GM12865 (cell line): ENCODE measurements at places on chromosomes 1 and 21.
A peak's percentile ranks its signal among the peaks of the same experiment; 100 is the strongest.

DNA sequence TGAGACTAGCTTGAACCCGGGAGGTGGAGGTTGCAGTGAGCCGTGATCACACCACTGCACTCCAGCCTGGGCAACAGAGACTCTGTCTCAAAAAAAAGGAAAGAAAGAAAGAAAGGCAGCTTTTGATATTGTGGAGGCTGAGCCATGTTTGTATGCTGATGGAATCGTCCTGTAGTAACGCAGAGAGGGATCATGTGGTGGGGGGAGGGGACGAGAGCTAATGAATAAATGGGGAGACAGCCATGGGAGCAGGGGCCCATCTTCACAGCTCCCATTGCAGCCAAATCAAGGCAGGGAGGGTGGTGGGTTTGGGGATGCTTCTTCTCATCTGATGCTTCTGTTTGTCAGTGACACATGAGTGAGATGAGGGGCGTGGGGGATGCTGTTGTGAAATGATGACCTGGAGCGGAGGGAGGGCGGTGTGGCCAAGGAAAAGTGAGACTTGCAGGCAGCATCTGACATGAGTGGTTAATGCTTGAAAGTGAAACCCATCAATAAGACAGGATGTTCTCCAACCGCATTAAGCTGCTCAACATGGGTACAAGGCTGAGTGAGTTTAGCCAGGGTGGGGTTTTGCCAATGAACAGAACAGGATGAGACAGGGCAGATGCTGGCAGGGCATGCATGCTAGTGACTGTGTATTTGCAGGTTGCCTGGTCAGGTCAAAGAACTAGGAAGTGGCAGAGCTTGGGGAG lies 16.7 kb downstream of the SPATA21 start:
- peak; percentile 91 for DNase-seq

DNA sequence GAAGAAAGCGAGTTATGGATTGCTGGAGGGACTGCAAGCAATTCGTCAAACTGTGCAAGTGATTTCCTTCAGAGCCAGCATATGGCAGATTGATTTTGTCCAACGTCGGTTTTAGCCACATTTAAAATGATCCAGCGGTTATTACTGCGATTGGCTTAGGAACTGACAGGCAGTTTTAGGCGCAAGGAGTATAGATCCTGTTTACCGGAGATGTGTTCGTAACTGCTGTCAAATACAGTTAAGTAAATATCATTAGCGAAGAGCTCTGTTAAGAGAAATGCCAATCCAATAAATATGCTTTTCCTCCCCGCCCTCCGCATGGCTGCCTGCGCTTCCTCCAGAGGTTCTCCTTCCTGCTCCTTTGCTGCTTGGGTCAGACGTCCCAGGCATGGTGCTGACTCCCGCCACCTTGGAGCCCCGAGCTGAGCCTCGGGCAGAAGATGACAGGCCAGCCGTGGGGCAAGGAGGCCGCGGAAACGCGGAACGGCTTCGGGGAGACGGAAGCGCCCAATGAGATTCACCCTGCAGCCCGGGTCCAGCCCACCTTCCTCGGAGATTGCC lies 9.4 kb upstream of the BARHL2 start:
- no peak for DNase-seq

DNA sequence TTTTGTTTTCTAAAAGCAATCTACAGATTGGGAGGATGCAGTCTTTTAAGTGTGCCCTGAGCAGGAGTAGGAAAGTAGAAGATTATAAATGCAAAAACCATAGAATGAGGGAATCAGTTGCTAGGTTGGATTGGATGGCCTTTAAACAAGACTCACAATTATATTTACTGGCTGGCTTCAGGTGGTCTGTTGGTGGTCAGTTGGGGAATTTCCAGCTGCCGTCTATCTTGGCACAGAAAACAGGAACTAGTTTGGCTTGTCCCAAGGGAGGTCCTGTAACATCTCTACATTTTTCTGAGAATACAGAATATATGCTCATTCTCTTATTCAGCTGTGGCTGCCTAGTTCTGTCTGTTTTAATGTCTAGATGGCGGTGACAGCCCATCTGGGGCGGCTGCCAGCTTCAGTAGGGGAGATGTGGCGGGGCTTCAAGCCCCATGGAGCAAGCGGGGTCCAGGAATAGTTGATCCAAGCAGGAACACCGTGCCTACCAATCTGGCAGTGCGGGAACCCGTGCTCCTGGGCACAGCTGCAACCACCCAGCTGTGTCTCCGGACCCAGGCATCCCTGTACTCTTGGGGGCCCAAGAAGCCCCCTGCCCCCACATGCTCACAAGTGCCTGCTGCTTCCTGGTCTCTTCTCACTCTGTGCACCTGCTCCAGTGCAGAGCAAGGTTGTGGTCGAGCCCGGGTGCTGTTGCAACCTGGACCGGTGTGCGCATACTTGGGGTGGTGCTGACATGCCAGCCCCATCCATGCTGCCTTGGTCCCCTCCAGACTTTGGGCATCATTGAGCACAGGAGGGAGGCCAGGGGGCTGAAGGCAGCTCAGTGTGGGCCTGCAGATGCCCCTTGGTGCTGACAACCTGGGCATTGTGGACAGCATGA lies 1182.6 kb downstream of the AMY1C start:
- DNase-seq, result peak; percentile 45

GRCh38 chr1:119326251-119326650 lies 42.3 kb upstream of the HAO2 start:
- no peak for DNase-seq

DNA sequence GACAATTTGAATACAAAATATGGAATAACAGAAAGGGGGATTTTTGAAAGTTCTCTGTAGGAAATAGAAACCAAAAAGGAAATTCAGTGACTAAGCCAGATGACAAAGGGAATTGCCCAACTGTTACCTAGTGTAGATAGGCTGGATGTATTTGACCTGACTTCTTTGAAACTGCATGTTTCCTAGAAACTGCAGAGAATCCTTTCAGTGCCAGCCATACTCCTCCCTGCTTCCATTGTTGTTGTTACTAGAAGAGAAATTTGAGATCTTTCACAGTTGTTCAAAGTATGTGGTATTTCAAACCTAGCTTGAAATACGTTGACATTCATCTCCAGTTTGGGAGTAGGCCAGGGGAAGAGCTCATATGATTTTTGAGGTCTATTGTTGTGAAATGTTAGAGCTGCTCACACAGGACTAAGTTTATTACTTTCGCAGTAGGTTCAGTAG lies 1.8 kb upstream of the GBP5 start:
- peak; percentile 21 for DNase-seq

DNA sequence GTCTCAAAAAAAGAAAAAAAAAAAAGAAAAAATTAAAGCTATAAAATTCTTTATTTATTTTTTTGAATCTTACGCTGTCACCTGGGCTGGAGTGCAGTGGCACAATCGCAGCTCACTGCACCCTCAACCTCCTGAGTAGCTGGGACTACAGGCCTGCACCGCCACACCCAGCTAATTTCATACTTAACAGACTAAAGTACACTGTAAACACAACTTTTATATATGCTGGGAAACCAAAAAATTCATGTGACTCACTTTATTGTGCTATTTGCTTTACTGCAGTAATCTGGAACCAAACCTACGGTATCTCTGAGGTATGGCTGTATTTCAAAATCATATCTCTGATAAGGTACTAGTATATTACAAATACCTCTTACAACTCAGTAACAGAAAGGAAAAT lies 40.3 kb downstream of the HSF2BP start:
- no peak for DNase-seq

GRCh38 chr1:43858324-43858723 lies 75.3 kb upstream of the ARTN start:
- DNase-seq, result no peak

GRCh38 chr1:37394574-37395464 lies 79.6 kb upstream of the ZC3H12A start:
- no peak for DNase-seq

DNA sequence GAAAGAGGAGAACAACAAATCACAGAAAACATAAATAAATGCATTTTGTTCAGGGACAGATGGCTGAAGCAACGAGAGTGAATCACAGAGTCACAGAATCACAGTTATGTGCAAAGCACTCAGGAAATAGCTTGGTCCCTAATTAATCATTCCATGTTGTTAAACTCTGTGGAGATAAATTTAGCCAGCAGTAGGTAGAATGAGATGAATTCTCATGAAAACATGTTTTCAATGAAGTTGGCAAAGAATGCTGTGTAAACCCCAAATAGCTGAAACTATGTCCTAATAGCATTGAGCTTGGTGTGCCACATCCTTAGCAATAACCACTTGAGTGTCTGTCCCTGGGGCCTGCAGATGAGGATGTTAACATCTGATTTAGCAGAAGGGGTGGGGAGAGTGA lies 20.4 kb downstream of the LEPR start:
- DNase-seq, result no peak

GRCh38 chr1:41640141-41640751 lies 155.8 kb upstream of the EDN2 start:
- DNase-seq, result no peak

DNA sequence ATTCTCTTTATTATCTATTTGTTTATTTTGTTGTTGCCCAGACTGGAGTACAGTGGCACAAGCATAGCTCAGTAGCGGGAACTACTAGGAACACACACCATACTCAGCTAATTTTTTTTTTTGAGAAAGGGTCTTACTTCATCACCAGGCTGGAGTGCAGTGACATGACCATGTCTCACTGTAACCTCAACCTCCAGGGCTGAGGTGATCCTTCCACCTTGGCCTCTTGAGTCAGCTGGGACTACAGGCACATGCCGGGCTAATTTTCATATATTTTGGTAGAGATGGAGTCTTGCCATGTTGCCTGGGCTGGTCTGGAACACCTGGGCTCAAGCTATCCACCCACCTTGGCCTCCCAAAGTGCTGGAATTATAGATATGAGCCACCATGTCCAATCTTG lies 5.3 kb upstream of the TXNIP start:
- DNase-seq, result no peak

- no peak for DNase-seq
Measured at GRCh38 chr1:112507921-112508277, 866 bp upstream of the WNT2B start.

- DNase-seq, result no peak
Measured at GRCh38 chr1:224375059-224375458, 18.4 kb downstream of the CNIH4 start.

GRCh38 chr1:21667348-21668231 lies 1.6 kb downstream of the RAP1GAP start:
- DNase-seq, result no peak

GRCh38 chr1:208977012-208977411 lies 606.5 kb upstream of the CAMK1G start:
- DNase-seq, result no peak

- DNase-seq, result no peak
Measured at GRCh38 chr1:62068416-62068843, 126.2 kb upstream of the L1TD1 start.

GRCh38 chr1:40478276-40478675 lies 1.2 kb downstream of the ZFP69 start:
- no peak for DNase-seq

GRCh38 chr1:206965781-206966180 lies 4.5 kb downstream of the FCAMR start:
- DNase-seq, result no peak

DNA sequence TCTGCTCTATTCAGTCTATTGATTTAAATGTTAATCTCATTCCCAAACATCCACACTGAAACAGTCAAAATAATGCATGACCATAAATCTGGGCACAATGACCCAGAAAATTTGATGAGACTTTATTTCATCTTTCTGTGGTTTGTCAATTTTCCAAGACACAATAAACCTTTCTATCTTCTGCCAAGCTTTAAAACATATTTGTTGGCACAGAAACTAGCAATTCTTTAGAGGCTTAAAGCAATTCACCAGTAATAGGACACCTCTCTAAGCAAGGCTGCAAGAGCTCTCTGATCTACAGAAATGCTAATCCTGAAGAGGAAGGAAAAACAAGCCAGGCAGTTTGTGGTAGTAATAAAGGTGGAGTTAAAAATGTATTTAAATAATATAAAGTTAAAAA lies 113.7 kb downstream of the FCRL5 start:
- no peak for DNase-seq

GRCh38 chr1:151774256-151774922 lies 11.1 kb upstream of the MRPL9 start:
- no peak for DNase-seq

- no peak for DNase-seq
Measured at GRCh38 chr1:49199564-49199963, 422.9 kb upstream of the BEND5 start.

DNA sequence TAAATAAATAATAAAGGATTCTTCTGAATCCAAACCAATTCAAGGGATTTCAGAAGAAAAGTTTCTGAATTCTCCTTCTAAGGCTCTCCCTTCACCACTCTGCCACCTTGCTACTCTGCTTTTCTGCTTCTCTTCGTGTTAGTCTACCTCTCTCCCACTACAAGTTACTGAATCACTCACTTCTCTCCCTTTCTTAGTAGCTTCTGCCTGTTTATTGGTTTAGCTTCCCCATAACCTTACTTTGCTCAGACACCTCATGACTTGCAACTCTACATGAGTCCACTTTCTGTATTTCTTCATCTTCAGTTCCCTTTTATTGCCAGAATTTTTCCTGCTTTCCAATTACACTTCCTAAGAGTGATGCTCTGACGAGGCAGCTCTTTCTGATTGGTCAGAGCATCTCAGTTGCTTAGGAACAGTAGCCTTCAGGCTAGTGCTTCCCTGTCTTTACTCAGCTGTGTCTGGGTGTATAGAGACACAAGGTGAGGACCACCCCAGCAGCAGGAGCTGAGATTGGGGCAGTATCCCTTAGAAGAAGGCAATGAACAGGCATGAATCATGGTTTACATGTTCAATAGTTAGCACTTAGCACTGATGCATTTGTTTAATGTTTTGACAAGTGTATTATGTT lies 144.6 kb downstream of the SLC30A10 start:
- no peak for DNase-seq
